Neural progenitor cell (in vitro differentiated cells): ENCODE measurements at places on chromosomes 16 and 17. TPM values are rescaled to one million over a fixed set of nuclear protein-coding genes. Genes with fewer than 3 reads are reported as not detected.

GRCh38 chr16:53839150-53839549 is 135.2 kb downstream of the FTO start:
- no peak for DNase-seq

DNA sequence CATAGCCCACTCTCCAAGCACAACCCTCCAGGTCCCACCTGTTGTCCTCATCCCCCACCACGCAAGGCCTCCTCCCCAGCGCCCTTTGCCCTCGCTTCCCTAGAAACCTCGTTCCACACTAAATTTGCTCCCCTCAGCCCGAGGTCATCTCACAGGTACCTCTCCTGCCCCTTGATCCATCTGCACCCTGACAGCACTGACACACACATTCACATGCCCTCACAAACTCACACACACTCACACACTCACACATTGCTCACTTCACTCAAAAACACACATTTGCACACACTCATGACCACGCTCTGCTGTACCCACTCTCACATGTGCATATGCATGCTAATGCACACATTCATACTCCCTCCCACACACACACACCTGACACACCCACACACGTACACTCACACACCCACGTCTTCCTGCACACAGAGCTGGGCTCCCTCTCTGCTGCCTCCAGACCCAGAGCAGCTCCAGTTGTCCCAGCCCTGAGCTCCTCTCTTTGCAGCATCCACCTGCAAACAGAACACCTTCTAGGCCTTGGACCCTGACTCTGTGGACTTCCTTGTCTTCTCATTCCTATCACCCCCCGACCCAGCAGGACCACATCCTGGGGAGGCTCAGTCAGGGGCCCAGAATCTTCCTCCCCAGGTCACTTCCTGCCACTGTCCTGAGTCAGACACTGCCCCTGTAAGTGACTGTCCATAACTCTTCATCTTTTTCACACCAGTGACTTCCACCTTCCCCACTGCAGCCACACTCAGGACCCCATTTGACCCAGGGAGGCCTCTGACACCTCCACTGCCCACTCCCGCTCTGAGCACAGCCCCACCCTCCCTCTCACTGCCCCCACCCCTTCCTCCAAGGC is 4.9 kb downstream of the ASGR2 start:
- no peak for DNase-seq

DNA sequence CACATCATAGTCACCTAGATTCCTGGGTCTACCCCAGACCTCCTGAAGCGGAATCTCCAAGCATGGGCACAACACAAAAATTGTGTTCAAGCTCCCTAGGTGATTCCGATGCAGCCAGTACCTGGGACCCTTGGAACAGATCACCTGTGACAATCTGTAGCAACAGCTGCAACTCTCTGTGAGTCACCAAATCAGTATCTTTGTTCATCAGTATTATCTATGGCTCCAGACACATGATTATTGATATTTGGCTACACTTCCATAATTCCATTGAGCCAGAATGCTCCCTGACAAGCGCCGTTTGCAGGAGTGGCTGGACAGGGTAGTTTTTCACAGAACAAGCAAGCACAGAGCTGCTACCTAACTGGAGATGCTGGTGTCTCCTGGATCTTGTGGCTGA is 16.2 kb downstream of the SLC6A4 start:
- no peak for DNase-seq

GRCh38 chr16:66265048-66265415 is 101.5 kb upstream of the CDH5 start:
- no peak for DNase-seq

UNC45B gene
- not detected in 2 replicates for total RNA-seq

TMEM100 gene
- total RNA-seq: 0.59 and 1.2 TPM in 2 replicates
